ENCODE measurements at places on chromosomes 11 and 22.
A peak's percentile ranks its signal among the peaks of the same experiment; 100 is the strongest.

- no peak for DNase-seq
Measured at GRCh38 chr11:19931141-19931770, 218.6 kb downstream of the NAV2 start.

GRCh38 chr11:19751055-19751454 is 38.4 kb downstream of the NAV2 start:
- DNase-seq, result no peak

GRCh38 chr22:31911565-31912406 is 32.5 kb upstream of the YWHAH start:
- DNase-seq, result no peak

DNA sequence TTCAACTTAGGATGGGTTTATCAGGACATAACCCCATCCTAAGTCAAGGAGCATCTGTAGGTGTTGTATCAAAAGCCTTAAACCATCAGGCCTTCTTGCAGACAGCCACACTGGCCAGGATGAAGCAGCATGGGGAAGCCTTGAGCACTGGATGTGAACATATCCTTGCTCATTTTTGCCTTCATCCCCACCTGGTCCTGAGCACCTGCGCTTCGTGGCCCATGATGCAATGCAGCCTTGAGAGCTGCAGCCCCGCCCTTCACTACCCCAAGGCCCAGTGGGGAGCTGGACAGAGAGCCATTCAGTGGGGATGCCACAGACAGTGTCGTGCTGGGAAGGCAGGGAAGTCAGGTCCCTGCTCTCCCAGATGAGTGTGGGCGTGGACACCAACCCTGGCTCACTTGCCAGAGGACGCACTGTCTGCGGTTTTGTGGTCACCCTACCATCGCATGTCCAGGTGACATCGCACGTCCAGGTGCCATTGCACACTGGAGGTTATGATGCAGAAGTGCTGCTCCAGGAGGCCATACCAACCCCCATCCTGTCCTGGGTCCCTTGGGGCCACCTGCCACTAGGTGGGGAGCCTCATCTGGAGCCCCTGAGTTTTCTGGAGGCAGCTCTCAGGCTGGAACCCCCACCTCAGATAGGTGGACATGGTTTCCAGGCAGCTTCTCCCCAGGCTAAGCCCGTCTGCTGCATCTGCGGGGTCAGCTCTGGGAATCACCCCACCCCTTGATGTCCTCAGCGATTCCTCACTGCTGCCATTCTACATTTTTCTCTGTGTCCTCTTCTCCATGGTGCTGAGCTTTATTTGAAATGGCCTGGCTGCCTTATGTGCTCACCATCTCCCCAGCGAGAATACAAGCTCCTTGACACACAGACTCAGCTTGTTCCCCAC is 14.4 kb downstream of the GNAZ start:
- no peak for DNase-seq

DNA sequence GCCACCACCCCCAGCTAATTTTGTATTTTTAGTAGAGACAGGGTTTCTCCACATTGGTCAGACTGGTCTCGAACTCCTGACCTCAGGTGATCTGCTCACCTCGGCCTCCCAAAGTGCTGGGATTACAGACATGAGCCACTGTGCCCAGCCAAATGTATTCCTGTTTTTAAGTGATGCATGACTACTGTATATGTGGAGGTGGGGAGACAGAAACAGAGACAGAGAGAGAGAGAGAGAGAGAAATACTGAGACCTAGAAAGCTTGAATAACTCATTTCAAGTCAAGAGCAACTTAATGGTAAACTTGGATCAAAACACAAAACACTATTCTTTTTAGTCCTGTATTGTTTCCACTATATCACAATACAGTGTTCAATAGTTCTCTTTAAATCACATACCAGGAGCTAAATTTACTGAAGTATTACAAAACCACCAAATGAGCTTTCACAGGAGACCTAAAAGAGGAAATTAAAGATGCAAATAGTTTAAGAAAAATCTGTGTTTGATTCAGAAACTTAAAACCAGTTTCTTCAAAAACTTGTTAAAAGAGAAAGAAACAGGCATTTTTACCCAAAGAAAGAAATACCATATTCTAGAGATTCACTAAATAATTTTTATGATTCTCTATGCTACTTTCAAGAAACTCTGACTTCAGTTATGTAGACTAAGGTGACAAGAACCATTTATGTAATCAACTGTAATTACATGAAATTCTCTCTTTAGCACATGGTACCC is 188.7 kb downstream of the ETS1 start:
- no peak for DNase-seq

DNA sequence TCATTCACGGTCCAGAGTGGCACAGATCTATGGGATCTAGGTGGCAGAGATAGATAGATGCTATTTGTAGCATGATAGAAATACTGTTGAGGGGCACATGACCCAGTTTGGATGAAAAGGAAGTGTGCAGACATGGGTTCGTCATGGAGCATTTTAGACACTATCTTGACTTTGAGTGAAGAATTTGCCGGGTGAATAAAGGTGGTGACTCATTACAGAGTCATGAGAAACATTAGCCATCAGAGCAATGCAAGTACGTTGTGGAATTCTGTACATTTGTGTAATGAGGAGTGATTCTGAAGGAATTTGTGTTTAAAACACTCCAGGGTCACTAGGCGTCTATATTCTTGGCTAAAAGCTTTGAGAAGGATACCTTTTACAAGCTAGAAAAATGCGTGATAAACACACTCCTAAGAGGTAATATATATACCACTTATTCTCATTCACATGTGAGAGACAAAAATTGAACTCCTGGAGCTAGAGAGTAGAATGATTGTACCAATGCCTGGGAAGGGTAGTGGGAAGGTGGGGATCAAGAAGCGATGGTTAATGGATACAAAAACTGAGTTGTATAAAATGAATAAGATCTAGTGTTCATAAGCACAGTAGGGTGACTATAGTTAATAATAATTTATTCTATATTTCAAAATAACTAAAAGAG is 593.7 kb upstream of the LUZP2 start:
- DNase-seq, result peak; percentile 95

GRCh38 chr11:1532014-1532586 is 40.0 kb downstream of the DUSP8 start:
- DNase-seq, result no peak

GRCh38 chr22:36315325-36315724 is 62.4 kb downstream of the APOL1 start:
- no peak for DNase-seq

GRCh38 chr11:114928260-114928870 is 250.0 kb downstream of the NXPE2 start:
- no peak for DNase-seq

GRCh38 chr11:88552379-88553062 is 215.0 kb upstream of the CTSC start:
- DNase-seq, result peak; percentile 43

GRCh38 chr11:128093689-128094088 is 493.7 kb downstream of the ETS1 start:
- DNase-seq, result no peak

DNA sequence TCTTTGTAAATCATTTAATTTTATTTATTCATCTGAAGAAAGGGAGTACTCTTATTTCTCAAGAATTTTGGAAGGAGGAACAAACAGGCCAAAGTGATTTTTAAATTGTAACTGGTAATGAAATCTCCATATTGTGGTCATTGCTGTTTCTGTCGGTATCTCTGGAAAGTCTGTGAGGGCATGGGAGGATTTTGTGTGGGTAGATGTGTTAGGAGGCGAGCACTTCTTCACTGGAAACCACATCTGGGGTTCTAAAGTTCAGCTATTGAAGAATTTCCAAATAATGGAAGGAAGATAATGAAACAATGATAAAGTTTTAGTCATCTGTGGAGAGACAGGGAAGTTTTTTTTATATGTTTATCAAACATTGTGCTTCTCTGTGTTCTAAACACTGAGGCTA is 6.6 kb downstream of the TRIM34 start:
- DNase-seq, result no peak

GRCh38 chr11:10444725-10445315 is 10.2 kb upstream of the AMPD3 start:
- no peak for DNase-seq

GRCh38 chr11:134406264-134407185 is 5.5 kb downstream of the B3GAT1 start:
- no peak for DNase-seq

- DNase-seq, result no peak
Measured at GRCh38 chr11:57935402-57936049, 88.2 kb upstream of the OR9Q1 start.

GRCh38 chr11:125284245-125284850 is 119.8 kb downstream of the PKNOX2 start:
- no peak for DNase-seq

DNA sequence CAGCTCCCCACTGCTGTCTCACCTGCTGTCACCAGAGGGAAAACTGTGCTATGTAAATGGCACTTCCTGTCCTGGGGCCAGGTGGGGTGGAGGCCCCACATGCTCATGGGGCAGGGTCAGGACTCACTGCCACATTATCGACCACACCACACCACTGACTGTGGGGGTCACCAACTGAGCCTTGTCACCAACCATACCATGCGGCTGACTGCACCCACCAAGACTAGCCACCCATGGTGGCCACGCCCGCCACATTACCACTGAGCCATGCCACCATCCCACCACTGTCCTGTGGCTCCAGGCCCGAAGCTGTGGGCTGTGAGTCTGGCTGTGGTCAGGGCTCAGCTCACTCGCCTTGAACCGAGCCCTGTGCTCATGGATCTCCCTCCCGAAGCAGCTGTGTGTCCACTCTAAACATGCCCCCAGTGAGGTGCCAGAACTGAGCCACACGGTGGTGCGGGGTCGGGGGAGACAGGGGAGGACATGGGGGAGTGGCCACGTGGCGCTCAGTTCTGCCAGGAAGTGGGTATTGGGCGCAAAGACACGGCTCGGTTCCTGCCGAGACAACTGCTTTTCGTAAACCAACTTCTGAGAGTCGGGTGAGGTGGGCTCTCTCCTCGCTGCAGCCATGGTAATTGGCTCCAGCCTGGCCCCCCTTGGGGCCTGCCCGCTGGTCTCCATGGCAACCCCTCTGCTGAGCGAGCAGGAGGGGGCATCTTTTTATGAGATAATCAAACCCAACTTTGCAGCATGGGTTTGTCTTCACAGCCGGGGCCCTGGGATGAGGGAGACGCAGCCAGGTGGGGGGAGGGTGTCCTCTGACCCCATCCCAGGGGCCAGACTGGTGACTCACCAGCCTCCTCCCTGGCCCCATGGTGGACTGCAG is 23.2 kb downstream of the RTN4R start:
- no peak for DNase-seq

DNA sequence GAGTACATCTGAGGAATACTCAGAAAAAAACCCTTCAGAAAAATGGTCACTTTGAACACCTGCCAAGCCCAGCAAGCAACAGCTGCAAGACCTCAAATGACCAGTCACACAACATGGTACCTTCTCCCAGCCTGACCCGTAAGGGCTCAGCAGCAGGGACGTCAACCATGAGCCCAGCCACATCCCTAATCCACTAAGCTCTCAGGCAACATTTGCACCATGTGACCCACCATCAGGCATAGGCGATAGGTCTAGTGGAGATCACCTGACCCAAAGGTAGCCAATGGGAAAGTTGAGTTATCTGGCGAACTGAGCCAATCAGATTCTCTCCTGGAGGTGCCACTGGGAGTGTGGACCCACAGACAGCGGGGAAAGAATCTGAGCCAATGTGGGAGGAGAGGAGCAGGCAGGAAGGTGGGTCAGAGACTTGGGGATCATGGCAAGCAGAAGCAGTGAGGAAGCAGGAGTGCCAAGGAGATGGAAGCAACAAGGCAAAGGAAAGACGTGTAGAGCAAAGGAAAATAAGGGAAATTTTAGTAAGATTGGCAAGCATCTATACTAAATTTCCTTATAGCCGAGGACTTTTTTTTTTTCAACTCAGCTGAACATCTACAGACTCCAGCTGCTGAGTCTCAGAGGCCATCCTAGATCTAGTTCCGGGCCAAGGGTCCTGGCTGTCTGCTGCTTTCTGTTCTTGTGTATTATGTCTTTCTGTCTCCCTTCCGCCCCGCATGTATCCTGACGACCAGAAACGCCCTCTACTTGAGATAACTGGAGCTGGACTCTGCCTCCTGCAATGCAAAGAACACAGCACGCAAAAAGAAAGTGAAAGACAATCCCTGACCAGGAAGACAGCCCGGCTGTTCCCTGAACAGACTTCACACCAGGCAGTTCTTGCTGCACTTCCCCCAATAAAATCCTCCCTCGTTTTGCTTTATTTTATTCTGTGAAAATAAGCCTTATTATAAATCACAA is 11.0 kb upstream of the PLAAT2 start:
- DNase-seq, result peak; percentile 87

- DNase-seq, result no peak
Measured at GRCh38 chr11:70341881-70342429, 56.4 kb upstream of the CTTN start.

GRCh38 chr22:50569041-50569459 is 6.3 kb upstream of the SYCE3 start:
- DNase-seq, result no peak

DNA sequence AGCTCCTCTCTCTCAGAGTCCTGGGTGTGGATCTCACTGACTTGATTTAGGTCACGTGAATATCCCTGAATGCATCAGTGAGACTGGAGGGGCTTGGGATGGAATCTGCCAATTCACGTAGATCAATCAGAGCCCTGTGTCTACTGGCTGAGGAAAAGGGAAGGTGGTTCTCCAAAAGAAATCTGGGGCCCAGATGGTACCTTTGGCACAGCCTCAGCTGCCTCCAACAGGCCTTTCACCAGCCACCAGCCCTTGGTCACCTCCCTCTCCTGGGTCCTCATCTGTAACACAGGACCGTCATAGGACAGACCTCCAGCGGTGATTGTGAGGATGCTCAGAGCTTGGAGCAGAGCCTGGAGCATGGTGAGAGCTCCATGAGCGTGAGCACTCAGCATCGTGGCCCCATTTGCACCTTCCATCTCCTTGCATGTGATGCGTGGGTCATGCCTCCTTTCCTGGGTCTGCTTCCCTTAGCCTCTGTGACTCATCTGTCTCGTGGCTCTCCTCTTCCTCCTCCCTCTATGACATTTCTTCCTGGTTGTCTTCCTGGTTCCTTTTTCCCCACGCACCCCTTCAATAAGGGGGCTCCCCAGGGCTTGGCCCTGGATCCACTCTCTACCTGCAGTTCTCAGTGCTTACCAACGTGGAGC is 7.5 kb upstream of the MIEF1 start:
- no peak for DNase-seq

DNA sequence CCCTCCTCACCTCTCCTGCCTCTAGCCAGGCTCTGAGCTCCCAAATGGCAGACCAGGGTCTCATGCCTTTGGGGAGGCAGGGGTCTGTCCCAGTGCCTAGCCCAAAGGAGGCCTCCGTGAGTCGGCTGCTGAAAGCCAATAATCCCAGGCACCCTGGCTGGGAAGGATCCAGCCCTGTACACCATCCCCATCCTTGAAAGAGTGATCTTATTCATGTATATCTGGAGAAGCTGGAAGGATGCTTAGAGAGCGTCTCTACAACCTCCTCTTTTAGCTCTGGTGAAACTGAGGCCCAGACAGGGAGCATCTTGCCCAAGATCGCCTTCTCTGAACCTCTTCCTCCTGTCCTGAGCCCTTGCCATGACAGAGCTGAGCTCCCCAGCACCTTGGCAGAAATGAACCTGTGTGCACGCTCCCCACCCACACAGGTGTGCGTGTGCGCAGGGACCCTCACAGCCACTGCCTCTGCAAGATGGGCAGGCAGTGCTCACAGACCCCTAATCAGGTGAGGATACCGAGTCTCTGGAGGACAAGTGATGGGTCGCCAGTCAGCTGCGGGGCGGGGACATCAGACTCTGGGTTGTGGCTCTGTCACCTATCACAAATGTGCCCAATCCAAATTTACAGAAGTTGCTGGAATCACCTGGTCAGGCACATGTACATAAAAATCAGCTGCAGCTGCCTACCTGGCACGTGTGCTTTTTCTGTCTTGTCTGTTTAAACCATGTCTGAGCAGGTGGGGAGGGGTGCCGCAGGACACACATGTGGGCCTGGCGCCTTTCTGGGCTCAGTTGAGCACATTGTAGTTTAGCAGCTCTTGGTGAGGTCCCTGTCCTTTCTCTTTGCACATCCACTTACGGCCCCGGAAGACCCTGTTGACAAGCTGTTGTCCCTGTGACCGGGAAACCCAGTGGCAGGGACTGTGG is 49.3 kb upstream of the WNT7B start:
- DNase-seq, result no peak

Measured in brain microvascular endothelial cell (primary cell).